ENCODE measurements at places on chromosomes 2 and 18. TPM values are rescaled to one million over a fixed set of nuclear protein-coding genes. Genes with fewer than 3 reads are reported as not detected.

GRCh38 chr18:23178661-23179081 is 43.4 kb downstream of the CABLES1 start:
- no peak overlapping the region for H3K4me3 ChIP-seq
- peaks cover 6% of the 10 kb centered on the region for H3K27me3 ChIP-seq
- H3K4me1 ChIP-seq: peaks cover 12% of the 10 kb centered on the region
- H3K36me3 ChIP-seq: no peaks in the 10 kb centered on the region
- DNase-seq: no peak

DNA sequence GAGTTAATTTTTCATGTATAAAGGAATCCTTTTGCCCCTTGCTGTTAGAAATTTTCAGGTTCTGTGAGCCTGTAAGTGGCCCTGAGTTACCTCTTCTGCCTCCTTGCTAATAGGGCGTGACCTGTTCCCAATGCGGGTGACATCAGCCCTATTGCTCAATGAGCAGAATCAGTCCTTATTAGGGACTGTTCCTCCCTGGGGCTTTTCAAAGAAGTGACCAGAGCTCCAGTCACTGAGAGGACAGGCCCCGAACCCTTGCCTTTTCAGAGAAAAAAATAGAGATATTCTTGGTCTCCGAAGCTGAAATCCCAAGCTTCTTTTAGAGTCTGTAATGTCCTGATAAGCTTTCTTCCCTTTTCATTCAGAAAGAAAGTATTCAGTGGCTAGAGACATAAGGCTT is 8.2 kb upstream of the APOB start:
- no peak for DNase-seq
- H3K36me3 ChIP-seq: no peaks in the 10 kb centered on the region
- H3K4me3 ChIP-seq: no peak overlapping the region

- H3K27ac ChIP-seq: no peak overlapping the region
- H3K4me1 ChIP-seq: no peaks in the 10 kb centered on the region
These were observed 105.2 kb upstream of the DLX2 start for GRCh38 chr2:172207911-172208310.

Gene FSIP2
- 0.21 TPM for total RNA-seq

Gene BMP10
- not detected for total RNA-seq

Gene TCF23
- not detected for total RNA-seq

Gene RNF125
- 82.5 TPM for total RNA-seq

DNA sequence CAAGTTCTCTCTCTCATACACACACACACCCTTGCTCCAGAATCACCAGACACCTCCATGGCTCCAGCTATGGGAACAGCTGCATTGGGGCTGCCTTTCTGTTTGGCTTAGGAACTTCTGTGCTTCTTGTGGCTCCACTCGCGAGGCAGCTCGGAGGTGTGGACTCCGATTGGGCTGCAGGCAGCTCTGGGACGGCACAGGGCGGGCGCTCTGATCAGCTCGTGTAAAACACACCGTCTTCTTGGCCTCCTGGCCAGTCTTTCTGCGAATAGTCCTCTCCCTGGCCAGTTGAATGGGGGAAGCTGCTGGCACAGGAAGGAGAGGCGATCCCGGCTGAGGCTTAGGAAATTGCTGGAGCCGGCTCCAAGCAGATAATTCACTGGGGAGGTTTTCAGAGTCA is 22.4 kb downstream of the FOSL2 start:
- H3K27me3 ChIP-seq: no peaks in the 10 kb centered on the region
- DNase-seq: no peak
- peaks cover 90% of the 10 kb centered on the region for H3K36me3 ChIP-seq
- peaks cover 21% of the 10 kb centered on the region for H3K4me1 ChIP-seq
- no peak overlapping the region for H3K27ac ChIP-seq
- no peak overlapping the region for H3K4me3 ChIP-seq

DNA sequence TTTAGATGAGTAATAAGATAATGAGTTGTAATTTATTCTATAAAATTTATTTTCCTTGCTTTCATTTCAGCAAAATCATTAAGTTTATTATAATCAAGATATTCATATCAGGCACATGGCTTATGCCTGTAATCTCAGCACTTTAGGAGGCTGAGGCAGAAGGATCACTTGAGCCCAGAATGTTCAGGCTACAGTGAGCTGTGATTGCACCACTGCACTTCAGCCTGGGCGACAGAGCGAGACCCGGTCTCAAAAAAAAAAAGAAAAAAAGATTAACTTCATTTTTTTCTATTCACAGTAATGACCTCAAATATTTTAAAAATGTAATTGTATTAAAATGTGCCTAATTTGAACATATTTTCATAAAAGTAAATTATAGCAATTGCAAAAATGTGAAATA is 67.9 kb downstream of the ACYP2 start:
- no peaks in the 10 kb centered on the region for H3K36me3 ChIP-seq
- no peak overlapping the region for H3K27ac ChIP-seq
- H3K27me3 ChIP-seq: no peaks in the 10 kb centered on the region
- H3K4me3 ChIP-seq: no peak overlapping the region
- H3K4me1 ChIP-seq: no peaks in the 10 kb centered on the region

DNA sequence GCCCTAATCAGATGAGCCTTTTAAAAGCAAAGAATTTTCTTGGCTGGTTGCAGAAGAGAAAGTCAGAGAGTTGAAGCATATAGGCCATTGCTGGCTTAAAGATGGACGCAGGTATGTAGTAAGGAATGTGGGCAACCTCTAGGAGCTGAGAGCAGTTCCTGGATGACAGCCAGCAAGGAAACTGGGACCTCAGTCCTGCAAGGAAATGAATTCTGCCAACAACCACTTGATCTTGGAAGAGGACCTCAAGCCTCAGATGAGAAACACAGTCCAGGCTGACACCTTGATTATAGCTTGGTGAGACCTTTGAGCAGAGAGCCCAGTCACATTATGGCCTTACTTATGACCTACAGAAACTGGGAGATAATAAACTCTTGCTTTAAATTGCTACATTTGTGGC is 15.7 kb downstream of the PHOSPHO2 start:
- no peaks in the 10 kb centered on the region for H3K27me3 ChIP-seq
- H3K36me3 ChIP-seq: peaks cover 3% of the 10 kb centered on the region
- H3K4me3 ChIP-seq: no peak overlapping the region
- no peak for DNase-seq
- H3K27ac ChIP-seq: no peak overlapping the region
- H3K4me1 ChIP-seq: peaks cover 6% of the 10 kb centered on the region

DNA sequence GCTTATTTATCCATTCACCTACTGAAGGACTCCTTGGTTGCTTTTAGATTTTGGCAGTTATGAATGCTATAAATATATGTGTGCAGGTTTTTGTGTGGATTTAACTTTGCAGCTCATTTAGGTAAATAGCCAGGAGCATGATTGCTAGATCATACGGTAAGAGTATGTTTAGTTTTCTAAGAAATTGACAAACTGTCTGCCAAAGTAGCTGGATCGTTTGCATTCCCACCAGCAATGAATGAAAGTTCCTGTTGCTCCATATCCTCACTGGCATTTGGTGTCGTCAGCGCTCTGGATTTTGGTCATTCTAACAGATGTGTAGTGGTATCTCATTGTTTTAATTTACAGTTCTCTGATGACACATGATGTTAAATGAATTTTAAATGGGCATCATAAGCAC is 8.7 kb upstream of the DIPK1C start:
- no peak overlapping the region for H3K27ac ChIP-seq
- peaks cover 5% of the 10 kb centered on the region for H3K4me1 ChIP-seq
- H3K36me3 ChIP-seq: no peaks in the 10 kb centered on the region
- H3K27me3 ChIP-seq: peaks cover 48% of the 10 kb centered on the region

Gene LONRF2
- 0.21 TPM for total RNA-seq

Measured in activated T-helper 2 cell treated with anti-CD3 and anti-CD28 coated beads, Interferon-gamma antibody, Interleukin-2, Interleukin-4, amounts not matched to agents 10 μg/mL and 5 μg/mL and 100 μg/mL, durations not matched to agents 14 hours and 24 hours and 36 hours (primary cell).